ENCODE measurements at places on chromosomes 3 and 15. TPM values are rescaled to one million over a fixed set of nuclear protein-coding genes. Genes with fewer than 3 reads are reported as not detected.

DNA sequence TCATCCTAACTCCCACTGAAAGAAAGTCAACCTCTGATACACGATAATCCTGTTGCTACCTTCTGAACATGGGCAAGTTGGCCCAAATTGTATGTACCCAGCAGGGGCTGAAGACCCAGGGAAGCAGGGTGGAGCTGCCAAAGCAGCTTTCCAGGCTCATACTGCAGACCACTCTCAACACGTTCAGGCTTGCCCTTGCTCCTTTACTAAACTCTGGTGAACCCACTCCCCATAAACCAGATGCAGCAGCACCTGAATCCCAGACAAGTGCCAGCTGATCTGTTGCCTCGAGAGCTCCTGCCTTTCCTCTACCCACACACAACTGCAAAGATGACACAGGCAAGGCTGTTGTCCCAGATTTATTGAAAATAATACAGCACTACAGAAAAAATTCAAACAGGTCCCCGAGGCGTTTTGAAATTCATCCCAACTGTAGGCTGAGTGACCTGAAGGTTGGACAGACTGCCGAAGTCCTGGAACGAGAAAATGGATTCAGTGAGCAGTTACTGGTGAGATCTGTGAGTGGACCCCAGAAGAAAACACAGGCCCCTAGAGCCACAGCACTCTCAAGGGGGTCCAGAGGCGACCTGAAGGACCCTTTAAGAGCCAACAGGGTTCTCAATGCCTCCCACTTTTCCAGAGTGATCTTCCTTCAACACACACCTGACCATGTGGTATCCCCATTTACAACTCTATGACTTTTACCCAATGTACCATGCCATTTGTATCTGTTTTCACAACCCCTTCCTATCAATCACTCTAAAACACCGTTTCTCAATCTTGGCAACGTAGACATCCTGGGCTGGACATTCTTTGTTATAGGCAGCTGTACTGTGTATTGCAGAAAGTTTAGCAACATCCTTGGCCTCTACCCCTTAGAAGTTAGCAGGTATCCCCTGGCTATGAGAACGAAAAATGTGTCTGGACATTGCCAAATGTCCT is 3.6 kb downstream of the RPS17 start:
- no peak overlapping the region for H3K4me3 ChIP-seq
- no peak overlapping the region for H3K27ac ChIP-seq
- peaks cover 18% of the 10 kb centered on the region for H3K4me1 ChIP-seq
- H3K36me3 ChIP-seq, result peaks cover 29% of the 10 kb centered on the region
- DNase-seq, result no peak

GRCh38 chr3:41190509-41191284 is 8.6 kb upstream of the CTNNB1 start:
- no peak overlapping the region for H3K27ac ChIP-seq
- H3K27me3 ChIP-seq, result no peaks in the 10 kb centered on the region
- no peak for DNase-seq
- H3K4me1 ChIP-seq, result no peaks in the 10 kb centered on the region
- H3K36me3 ChIP-seq, result no peaks in the 10 kb centered on the region

DNA sequence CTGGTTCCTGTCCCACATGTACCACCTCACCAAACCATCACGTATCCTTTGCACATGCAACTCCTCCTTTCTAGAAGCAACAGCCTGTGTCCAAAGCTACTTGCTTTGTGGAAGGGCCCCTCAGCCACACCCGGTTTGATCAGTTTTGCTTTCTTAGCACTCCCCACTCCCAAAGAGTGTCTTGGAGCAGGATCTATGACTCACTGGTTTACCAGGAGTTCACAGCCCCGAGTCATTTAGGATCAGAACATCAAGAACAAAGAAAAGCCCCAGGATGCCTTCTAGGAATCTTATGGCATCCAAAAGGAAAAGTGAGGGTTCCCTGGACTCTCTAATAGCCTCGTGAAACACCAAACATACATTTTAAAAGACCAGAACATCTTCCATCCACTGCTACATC is 50.7 kb upstream of the IGF1R start:
- no peaks in the 10 kb centered on the region for H3K36me3 ChIP-seq
- no peak for DNase-seq
- H3K4me3 ChIP-seq, result no peak overlapping the region
- peaks cover 15% of the 10 kb centered on the region for H3K4me1 ChIP-seq
- no peaks in the 10 kb centered on the region for H3K27me3 ChIP-seq

DNA sequence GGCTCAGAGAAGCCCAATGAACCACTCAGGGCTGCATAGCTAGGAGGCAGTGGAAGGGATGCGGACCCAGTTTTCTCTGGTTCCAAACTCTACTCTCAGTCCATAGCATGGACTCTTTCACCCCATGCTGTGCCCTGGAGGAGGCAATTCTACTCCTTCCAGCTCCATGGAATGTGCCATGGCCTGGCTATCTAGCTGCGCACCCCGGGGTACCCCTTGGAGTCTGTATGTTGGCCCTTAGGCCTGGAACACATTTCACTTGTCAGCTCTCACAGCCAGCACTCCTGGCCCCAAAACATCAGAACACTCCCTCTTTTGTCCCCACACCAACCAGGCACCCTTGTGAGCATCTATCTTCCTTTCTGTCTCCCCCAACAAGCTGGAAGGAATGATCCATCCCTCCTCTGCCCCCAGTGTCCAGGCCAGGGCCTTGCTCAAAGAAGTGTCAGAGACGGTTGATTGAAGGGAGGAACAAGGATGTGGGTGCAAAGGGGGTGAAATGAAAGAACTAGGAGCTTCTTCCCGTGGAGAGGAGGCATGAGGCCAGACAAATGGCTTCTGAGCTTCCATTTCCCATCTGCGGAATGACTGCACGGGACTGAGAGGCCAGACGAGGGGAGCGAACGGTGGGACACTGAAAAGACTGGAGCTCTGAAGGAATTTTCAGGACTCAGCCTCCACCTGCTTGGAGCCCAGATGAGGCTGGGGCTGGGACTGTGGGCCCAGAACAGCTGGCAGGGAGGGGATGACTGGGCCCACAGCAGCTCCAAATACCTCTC is 2.8 kb downstream of the PRSS50 start:
- no peak overlapping the region for H3K27ac ChIP-seq
- H3K27me3 ChIP-seq, result no peaks in the 10 kb centered on the region
- no peaks in the 10 kb centered on the region for H3K36me3 ChIP-seq
- H3K4me1 ChIP-seq, result no peaks in the 10 kb centered on the region

DNA sequence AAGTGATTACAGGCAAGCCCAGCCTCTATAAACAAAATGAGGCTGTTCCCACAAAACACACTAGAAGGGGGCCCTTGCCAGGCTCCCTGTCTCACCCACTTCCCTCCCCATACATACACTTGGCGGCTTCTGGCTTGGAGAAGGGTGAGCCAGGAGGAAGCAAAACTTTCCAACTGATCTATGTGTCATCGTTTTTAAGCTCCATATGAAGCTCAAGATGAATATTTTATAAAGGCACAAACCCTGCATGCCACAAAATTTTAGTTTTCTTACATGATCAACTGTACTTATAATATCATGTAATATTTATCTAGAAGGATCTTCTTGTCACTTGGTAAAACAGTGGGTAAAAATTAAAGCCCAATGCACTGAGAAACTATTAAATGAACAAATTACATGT is 80.8 kb upstream of the TJP1 start:
- no peaks in the 10 kb centered on the region for H3K4me1 ChIP-seq
- H3K27me3 ChIP-seq, result no peaks in the 10 kb centered on the region
- no peaks in the 10 kb centered on the region for H3K36me3 ChIP-seq
- H3K4me3 ChIP-seq, result no peak overlapping the region
- no peak overlapping the region for H3K27ac ChIP-seq

DNA sequence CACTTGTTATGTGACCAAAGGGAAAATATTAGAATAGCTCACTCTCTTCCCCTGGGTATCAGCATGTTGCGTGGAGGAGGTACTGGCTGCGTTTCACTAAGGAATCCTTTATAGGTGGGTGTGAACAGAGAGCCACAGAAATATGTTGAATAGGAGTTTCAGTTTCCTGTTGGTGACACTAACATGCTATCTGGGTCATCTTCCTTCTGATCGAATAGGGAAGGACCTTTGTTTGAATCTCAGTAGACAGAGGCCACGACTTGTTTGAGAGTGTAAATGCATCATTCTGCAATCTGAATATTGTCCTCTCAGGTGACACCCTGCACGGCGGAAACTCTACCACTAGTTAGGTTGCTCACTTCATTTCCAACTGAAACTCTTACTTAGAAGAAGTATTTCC is 157.9 kb upstream of the SLC2A2 start:
- H3K4me1 ChIP-seq, result no peaks in the 10 kb centered on the region
- H3K36me3 ChIP-seq, result no peaks in the 10 kb centered on the region
- no peak overlapping the region for H3K27ac ChIP-seq
- no peaks in the 10 kb centered on the region for H3K27me3 ChIP-seq

MEX3B gene
- 1.9 TPM for total RNA-seq

TCF12 gene
- total RNA-seq, result 71.5 TPM

LNP1 gene
- 1.6 TPM for total RNA-seq

THSD4 gene
- total RNA-seq, result not detected

DUOXA1 gene
- not detected for total RNA-seq
